RPMI8226 (cell line): ENCODE measurements at places on chromosomes 13 and 19.

- DNase-seq, result no peak
These were observed 12.5 kb downstream of the CAPN12 start for GRCh38 chr19:38731654-38732301.

GRCh38 chr19:46785054-46785979, 3.1 kb downstream of the SLC1A5 start:
- DNase-seq, result peak; percentile 17

DNA sequence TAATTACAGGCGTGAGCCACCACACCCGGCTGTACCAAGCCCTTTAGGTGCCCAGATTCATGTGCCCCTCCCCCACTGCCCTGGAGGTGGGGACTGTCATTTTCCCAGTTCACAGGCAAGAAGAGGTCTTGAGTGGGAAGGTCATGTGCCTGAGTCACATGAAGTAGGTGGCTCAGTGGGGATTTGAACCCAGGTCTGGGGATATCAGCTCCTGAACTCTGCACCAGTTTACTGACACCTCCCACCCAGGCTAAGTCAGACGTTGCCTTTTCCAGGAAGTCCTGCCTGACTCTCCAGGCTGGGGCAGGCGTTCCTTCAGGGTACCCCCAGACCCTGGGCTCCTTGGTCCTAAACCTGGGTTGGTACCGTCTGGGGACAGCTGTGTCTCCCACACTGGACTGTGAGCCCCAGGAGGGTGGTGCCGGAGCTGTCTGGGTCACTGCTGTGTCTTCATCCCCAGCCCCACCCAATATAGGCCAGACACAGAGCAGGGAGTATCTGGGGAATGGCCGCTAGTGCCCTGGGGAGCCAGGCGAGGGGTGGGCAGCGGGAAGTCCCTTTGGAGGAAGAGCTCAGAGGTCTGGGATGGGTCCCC, 8.6 kb downstream of the VASP start:
- DNase-seq, result no peak

- DNase-seq, result no peak
These were observed 20.0 kb upstream of the GPR18 start for GRCh38 chr13:99278200-99278599.

DNA sequence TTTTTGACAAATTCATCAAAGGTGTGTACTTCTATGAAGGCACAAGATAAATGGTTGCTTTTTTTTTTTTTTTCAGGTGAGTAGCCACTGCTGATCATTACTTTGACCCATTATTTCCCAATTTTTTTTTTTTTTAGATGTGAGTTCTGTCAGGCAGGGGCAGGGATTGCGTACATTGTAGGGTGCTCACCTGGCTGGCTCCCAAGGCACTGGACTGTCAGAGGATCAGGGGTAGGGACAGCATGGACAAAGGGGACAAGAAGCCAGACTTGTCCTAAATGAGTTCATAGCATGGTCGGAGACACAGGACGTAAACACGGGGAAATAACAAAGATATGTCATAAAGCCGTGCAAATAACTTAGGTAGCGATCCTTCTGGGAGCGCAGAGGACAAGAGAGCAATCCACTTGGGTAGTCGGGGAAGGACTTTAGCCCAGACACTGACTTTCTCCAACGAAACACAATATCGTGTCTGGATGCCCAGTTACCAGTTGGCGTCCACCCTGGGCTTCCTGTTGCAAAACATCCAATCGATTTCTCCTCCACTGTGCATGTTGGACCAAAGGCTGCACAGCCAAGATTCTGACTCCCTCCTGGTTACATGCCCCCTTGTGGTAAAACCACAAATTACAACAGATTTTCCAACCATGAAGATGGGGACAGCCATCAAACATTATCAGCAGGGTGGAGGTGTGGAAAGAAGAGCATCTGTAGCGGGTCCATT, 27.5 kb upstream of the KATNAL1 start:
- peak; percentile 50 for DNase-seq

DNA sequence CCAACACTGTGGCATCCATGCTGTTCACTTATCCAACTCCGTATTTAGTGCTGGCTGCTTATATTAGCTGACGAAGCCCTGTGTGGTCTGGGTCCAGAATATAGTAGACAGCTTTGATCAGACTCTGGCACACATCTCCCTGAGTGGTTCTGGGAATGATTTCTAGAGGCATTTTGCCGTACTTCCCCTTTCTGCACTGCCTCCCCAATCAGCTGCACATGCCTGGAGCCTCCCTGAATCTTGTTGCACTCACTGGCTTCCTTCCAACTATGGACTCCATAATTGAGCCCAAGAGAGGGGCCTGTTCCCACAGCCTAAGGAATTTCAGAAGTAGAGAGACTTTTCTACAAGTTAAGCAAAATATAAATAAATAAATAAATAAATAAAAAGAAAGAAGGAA, 30.4 kb upstream of the PCDH8 start:
- no peak for DNase-seq

DNA sequence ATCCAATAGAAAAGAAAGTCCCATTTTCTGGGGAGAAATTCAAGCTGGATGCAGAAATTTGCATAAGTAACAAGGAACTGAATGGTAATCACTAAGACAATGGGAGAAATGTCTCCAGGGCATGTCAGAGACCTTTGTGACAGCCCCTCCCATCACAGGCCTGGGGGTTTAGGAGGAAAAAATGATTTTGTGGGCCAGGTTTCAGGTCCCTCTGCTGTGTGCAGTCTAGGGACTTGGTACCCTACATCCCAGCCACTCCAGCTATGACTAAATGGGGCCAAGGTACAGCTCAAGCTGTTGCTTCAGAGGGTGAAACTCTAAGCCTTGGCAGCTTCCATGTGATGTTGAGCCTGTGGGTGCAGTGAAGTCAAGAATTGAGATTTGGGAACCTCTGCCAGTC, 695.5 kb upstream of the MIR17HG start:
- no peak for DNase-seq

DNA sequence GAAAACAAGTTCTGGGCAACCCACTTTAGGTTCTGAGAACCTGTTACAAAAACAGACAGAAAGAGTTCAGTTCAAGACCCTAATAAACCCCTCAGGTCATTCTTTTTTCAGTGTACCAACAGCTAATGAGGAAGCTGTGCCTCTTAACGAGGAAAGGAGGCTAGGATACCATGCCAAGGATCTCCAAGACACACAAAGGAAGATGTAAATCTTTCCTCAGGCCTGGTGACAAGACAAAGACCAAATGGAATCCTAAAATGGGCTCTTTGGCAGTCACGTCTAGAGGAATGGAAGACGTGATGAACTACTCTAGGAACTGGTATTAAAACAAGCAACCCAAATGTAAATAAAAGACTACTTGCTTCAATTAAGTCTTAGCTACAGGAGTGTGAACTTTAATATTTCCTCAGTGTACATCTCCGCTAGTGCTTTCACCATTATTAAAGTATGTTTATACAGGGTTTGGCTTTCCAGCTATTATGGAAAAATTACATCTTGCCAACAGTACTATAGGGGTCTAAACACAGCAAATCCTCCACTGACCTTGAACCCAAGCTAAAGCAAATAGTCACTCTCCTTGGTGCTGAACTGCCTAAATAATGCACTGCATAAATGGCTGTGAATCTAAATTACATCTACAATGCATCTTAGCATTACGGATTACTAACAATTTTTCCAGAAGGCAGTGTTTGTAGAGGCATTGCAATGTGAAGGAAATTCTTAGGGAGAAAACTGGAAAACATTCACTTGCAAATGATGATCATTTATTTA, 42.3 kb downstream of the ENOX1 start:
- no peak for DNase-seq

DNA sequence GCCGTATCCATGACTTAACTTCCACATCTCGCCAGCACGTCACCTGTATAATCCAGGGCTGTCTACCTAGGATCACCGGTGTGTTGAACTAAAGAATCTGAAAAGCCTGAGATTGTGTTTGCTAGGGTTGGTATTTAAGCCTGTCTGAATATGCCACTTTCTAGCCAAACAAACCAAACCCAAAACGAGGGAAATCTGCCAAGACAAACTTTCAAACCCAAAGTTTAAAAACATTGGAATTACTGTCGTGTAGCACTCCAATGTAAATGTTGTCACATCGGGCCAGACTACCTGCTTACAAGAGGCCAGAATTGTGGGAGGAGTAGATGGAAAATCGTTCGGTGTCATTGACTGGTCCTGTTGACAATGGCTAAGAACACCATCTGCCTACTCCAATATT, 747.8 kb downstream of the EFNB2 start:
- no peak for DNase-seq

DNA sequence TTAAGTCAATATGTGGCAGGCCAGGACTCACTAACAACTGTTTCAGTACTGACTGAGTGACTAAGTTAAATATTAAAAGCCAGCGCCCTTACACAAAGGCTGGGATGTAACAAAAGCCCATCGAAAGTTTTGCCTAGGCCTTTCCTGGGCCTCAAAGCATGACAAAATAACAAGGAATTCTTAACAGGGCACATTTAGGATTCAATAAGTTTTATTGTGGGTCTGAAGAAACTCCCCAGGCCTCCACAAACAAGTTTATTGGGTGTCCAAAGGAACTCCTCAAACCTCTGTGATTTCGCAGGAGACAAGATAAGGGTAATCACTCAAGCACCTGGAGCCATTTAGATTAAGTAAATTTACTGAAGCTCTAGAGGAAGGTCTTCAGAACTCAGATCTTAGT, 130.7 kb upstream of the SGCG start:
- no peak for DNase-seq

DNA sequence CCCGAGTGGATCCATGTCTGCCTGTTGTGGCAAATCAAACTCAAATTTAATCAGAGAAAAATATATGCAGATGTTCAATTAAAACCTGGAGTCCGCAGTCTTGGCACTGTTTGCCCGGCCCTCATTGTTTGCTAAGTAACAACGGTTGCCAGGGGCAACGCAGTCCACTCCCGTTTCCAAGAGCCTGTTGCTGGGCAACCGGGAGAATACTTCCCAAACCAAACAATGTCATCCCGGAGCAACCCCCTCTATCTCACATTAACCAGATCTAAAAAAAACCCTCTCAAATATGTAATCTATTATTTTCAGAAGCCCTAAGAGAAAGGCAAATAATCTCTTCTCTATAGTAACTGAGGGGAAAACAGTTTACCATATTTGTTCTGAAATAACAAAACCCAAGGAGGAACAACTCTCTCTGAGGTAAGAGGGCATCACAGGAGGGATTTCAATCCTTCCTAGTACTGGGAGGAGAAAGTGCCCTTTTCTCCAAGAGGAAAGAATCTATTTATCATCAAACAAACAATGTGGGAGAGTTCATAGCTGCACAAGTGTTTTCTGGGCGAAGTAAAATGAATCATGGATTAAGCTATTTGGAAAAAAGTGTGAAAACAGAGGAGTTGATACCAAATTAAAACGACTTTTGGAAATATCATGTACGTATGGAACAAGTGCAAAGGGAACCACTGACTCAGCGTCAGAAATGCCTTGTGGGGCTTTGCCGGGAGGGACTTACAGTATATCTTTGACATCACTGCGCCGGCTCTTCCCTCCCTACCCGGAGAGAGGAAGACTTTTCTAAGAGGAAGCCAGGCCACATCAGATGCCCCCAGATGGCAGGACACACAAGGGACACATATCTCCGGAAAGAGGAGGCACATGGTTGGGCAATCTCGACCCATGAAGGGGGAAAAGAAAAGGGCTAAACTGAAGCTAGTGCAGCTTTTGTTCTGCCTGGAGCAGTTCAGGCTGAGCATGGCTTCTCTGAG, 43.3 kb downstream of the RFX2 start:
- DNase-seq, result no peak

GRCh38 chr19:11025445-11025844, 63.8 kb upstream of the LDLR start:
- DNase-seq, result no peak

- DNase-seq, result no peak
These were observed 31.8 kb downstream of the RAB20 start for GRCh38 chr13:110529522-110530311.

DNA sequence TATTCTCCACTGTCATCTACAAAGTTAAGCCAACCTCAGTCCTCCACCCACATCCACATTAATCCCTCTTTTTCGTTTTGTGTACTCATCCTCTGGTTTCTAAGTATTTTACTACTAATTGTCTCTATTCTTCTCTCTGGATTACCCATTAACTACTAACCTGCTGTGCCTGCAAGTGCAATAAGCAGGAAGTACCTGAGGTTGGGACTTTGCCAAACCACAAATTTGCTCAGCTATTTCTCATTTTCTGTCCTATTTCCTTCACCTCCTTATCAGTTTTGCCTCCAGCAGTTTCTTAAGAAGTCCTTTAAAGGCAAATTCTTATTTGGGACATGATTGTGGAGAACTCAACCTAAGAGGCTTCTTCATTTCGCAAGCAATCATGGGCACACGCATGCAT, 1708.9 kb downstream of the SLITRK5 start:
- DNase-seq, result peak; percentile 41

- DNase-seq, result no peak
These were observed 6.3 kb downstream of the CALM3 start for GRCh38 chr19:46607448-46607841.

- DNase-seq, result no peak
These were observed 30.7 kb upstream of the WDFY2 start for GRCh38 chr13:51553531-51553930.

GRCh38 chr19:37317403-37318209, 53.3 kb upstream of the ZNF527 start:
- DNase-seq, result peak; percentile 92

DNA sequence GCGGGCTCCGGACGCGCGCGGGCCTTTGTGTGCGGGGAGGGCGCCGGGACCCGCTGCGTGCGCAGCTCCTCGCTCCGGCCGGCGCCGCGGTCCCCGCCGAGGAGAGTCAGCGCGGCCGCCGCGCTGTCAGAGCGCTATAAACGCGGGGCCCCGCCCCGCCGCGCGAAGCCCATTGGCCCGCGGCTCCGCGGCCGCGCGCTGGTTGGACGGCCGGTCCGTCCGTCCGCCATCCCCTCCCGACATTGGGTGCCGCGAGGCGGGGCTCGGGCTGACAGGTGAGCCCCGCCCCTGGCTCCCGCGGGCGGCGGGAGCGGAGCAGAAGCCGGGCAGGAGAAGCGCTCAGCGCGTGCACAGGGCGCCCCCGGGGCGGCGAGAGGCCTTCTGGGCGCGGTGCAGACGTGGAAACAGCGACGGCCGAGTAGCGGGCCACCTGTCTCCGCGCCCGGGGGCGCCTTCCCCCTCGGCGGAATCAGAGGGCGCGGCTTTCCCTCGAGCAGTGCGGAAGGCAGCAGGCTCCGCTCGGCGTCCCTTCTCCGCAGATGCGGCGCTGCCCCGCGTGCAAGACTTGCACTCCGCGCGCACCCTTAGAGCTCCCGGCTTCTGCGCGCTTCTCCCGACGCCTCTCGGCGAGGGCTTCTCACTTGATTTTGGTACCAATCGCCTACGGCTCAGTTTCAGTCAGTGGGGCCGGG, at the start of gene EFNB2:
Gene EFNB2 (minus strand): TSS at position 111 of the 692 bp plus-strand sequence. CDS start 698 bp downstream, outside the sequence.
- DNase-seq, result peak; percentile 95

- DNase-seq, result peak; percentile 97
These were observed 434 bp upstream of the ETFB start for GRCh38 chr19:51366389-51367254.

DNA sequence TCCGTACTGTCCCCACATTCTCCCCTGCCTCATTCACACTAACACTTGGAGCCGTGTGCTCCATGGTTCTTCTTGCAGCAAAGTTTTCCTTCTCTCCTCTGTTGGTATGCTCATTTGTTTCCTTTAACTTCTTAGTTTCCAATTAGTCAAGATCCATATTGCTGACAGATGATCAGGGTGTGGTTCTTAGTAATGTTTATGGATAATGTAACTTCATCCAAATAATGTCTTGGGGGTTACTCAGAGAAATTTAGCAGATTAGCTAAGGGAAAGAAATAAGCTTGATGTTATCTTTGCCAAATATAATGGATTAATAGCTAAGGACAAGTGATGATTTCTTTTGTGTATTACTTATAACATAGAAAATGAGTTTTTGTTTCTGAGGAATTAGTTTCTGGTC, 174.4 kb downstream of the NUFIP1 start:
- DNase-seq, result no peak
